ENCODE measurements at places on chromosomes 4 and X.

DNA sequence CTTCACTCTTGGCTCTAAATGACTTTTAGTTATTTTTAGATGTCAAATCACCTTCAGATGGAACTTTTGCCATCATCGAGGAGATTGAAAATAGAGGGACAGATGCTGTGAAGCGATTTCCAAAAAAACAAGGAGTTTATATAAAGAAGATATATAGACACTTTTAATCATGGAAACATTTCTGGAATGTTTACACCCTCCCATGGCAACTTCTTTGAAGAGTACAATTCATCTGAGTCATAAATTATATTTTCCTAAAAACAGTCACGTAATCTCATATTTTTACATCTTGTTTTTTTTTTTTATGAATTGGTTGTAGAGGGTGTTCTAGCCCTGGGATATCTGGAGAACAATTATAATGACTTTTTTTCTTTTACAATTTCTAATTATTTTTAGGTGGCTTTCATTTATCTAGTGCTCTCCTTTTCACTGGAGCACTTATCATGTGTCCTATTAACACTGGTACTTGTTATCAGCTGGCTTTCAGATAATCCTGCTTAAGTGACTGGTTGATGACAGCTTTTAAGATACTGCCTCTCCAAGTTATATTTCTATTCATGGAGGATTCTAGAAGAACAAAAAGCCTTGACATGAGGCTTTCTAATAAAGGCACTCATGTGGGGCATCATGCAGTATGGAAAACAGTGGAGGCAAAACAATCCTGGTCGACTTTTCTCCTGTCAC lies 24.9 kb downstream of the PCDH7 start:
- DNase-seq, result no peak

GRCh38 chr4:80240976-80241375 lies 25.5 kb upstream of the FGF5 start:
- DNase-seq, result no peak

DNA sequence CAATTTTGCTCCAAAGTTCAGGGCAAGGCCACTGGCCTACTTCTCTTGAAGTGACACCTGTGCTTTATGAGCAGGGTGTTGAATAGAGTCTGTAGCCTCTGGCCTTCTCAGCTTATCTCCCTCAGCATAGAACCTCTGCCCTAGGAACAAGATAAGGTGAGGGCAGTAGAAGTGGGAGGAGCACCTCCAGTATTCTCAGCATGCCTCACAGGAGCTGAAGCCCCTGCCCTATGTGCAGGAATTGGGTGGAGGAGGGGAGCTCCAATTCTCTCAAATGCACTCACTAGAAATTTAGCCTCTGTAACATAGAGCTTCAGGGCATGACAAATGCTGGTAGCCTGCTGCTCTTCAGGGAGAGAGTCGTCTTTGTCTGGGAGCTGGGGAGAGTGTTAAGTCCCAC lies 479.3 kb downstream of the IL1RAPL1 start:
- no peak for DNase-seq

GRCh38 chr4:8735236-8736089 lies 136.2 kb downstream of the HMX1 start:
- no peak for DNase-seq

DNA sequence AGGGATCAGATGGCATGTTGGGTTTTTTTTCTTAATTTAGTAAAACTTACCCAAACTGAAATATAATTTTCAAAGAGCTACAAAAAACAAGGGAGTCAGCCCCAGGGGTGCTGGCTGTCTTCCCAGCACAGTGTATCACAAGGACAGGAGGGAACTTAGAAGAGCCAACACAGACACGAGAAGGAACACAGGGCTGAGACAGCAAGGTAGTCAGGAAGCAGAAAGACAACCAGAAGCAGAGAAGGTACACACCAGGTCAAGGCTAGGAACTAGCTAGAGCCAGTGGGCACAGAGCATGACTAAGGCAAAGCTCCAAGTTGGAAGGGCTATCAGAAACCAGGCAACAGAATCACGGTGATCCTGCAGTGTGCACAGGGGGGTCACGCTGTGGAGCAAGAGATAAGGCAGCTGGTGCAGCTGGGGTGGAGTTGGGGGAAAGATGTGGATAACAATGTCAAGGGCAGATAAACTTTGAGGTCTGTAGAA lies 168.7 kb downstream of the NR3C2 start:
- DNase-seq, result no peak

GRCh38 chr4:154622598-154622997 lies 10.1 kb upstream of the FGG start:
- DNase-seq, result no peak

- DNase-seq, result no peak
Measured at GRCh38 chr4:1777822-1778641, 15.1 kb upstream of the FGFR3 start.

- no peak for DNase-seq
Measured at GRCh38 chr4:38365748-38366310, 298.2 kb upstream of the KLF3 start.

GRCh38 chr4:8703857-8704495 lies 111.4 kb downstream of the CPZ start:
- no peak for DNase-seq

DNA sequence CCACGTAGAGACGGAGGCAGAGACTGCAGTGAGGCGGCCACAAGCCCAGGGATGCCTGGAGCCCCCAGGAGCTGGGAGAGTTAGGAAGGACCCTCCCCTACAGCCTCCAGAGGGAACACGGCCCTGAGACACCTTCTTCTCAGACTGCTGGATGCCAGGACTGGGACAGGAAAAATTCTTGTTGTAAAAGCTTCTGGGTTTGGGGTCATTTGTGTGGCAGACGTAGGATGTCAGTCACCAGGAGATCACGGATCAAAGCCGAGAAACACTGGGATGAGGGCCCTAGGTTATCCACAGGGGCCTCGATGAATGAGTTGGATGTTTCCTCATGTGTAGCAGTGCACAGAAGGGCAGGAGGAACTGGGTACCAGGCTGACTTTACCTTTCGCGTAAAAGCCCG lies 163.7 kb downstream of the SHOX start:
- no peak for DNase-seq

DNA sequence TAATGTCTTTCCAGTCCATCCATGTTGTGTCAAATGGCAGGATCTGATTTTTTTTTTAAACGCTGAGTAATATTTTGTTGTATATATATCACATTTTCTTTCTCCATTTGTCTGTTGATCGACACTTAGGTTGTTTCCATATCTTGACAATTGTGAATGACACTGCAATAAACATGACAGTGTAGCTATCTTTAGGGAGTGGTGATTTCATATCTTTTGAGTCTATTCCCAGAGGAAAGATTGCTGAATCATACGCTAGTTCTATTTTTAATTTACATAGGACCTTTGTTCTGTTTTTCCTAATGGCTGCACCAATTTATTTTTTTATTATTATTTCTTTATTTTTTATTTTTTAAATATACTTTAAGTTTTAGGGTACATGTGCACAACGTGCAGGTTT lies 470.7 kb downstream of the CCSER1 start:
- no peak for DNase-seq

GRCh38 chrX:71910643-71910985 lies at the start of gene NHSL2:
TSS of gene NHSL2 (plus strand) at chrX:71910845.
- no peak for DNase-seq

- no peak for DNase-seq
Measured at GRCh38 chr4:56289934-56290333, 97.4 kb downstream of the AASDH start.

DNA sequence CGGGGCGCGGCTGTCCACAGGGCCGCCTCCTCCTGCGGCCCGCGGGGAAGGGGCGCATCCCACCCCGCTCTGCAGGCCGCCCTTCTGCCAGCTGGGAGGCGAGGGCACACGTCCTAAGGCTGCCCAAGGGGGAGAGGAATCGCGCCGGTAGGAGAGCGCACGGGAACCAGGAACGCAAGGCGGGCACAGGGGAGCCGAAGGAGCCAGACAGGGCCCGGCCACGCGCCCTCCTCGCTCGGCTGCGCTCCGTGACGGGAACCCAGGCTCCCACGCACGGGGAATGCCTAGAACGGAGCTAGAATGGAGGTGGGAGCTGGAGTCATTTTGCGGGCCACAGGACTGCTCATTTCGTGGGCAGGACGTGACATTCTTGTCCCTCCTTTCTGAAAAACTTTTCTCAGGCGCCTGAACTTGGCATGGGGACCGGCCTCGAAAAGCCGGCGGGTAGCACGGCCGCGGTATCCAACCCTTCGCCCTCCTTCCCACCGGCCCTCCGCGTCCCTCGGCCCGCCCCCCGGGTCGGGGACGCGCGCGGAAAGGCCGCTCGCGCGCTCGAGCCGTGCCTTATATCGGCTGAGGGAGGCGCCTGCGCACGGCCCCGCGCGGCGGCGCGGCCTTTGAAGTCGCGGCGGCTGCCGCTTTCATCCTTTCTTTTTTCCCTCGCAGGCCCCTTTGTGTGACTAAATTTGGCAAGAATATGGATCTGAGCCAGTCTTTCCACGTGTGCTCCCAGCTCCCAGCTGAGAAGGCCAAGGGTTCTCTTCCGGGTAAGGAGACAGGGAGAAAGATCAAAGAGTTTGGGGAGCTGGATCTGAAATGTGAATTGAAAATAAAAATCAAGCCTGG lies 4.2 kb upstream of the LEF1 start:
- peak; percentile 12 for DNase-seq

DNA sequence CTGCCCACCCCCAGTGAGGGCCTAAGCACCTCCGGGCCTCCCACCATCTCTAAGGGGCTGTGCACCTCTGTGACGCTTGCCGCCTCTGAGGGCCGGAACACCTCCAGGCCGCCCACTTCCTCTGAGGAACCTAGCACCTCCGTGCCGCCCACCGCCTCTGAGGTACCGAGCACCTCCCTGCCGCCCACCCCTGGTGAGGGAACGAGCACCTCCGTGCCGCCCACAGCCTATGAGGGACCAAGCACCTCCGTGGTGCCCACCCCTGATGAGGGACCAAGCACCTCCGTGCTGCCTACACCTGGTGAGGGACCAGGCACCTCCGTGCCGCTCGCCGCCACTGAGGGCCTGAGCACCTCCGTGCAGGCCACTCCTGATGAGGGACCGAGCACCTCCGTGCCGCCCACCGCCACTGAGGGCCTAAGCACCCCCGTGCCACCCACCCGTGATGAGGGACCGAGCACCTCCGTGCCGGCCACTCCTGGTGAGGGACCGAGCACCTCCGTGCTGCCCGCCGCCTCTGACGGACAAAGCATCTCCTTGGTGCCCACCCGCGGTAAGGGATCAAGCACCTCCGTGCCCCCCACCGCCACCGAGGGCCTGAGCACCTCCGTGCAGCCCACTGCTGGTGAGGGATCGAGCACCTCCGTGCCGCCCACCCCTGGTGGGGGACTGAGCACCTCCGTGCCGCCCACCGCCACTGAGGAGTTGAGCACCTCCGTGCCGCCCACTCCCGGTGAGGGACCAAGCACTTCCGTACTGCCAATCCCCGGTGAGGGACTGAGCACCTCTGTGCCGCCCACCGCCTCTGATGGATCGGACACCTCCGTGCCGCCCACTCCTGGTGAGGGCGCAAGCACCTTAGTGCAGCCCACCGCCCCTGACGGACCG lies 977 bp downstream of the MAGEE1 start:
- DNase-seq, result no peak

DNA sequence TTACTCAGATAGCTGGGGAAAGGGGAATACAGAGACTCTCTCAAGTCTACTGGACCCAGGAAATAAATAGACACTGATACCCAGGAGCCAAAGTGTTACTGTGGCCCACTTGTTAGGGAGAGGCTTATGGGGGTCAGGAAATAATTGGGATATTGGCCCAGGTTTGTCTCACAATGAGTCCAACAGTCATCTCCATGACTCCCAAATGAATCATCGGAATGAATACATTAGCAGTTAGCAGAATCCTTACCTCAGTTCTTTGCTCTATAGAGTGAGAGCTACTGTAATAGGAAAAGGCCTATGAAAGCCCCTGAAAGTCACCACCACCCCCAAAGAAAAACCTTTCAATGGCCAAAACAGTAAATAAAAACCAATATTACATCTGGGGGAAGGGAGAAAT lies 42.4 kb upstream of the ARHGEF6 start:
- no peak for DNase-seq

GRCh38 chr4:33068539-33068938 lies 2348.4 kb downstream of the PCDH7 start:
- DNase-seq, result no peak

DNA sequence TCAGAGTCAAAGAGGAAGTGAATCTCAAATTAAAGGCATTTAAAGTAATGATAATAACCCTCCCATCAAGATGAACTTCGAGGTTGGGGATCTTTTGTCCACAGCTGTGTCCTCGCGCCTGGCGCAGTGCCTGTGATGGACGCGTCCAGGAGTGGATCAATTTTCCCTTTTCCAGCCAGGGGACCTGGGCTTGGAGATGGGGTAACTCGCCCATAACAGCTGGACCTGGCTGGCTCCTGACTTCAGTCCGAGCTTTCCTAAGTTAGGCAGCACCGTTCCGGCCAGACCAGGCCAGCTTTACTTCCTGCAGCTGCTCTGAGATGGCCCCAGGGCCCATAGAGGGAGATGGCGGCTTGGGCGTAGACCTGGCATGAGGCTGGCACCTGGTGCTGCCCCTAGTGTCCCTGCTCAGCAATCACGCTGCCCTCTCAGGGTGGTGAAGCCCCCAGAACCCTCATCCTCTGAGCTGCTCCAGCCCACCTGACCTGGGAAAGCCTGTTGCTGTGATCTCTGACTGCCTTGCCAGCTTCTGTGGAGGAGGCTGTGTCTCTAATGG lies 23.9 kb downstream of the ADRA2C start:
- no peak for DNase-seq

DNA sequence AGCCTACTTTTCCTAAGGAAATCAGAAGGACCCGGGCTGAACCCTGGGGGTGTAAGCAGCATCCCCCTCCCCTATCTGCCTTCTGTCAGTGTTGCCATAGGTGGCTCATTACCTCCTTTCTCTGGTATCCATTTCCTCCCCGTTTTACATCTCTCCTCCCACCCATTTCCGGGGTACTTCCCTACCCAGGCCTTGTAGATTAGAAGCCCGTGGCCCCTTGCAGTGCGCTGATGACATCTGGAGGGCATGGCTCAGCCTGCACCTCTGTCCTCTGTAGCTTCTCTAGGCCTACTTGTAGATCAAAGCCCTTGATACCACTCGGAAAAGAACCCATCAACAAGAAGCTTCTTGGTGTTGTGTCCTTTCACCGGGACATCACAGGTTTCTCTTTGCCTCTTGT lies 71.8 kb downstream of the NBDY start:
- no peak for DNase-seq

DNA sequence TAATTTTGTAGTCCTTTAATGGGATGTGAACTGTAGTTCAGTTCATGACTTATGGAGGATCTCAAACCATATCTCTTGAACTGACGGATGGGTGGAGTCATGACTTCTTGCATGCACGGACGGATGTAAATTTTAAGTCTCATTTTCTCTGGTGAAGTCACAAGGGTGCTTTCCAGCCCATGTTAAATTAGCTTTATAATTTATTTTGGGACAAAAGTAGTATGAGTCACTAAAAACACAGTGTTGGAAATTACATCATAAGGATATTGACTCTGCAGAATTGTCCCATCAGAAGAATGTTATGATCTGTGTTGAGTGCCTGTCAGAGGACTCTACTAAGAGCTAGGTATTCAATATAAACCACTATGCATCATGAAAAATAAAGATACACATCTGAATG lies 6.8 kb upstream of the PAGE5 start:
- no peak for DNase-seq

GRCh38 chrX:72430405-72430968 lies 124.8 kb upstream of the CITED1 start:
- no peak for DNase-seq
